Activated B cell treated with CpG ODN at 0.5 μM for 24 hours (primary cell): ENCODE measurements at places on chromosomes 7 and 10.

- no peak for DNase-seq
Observed at GRCh38 chr10:17154116-17154515, 24.5 kb upstream of the CUBN start.

DNA sequence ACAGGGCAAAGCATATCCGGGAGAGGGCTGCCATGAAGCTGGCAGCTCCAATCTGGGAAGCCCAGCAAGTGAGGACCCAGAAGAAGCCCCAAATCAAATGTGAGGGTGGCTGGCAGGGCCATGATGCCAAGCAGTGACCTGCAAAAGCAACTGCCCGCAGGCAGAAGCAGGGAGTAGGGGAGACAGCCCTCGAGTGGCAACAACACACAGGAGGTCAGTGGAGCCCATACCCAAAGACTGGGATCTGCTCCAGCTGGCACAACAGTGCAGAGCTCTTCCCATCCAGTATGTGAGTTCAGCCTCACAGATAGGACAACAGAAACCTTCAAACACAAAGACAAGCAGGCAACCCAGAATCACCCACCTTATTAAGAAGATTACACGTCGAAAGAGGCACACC, 45.0 kb downstream of the GRID1 start:
- no peak for DNase-seq

- DNase-seq: no peak
Observed at GRCh38 chr10:133421336-133422222, 2.8 kb downstream of the SPRN start.

DNA sequence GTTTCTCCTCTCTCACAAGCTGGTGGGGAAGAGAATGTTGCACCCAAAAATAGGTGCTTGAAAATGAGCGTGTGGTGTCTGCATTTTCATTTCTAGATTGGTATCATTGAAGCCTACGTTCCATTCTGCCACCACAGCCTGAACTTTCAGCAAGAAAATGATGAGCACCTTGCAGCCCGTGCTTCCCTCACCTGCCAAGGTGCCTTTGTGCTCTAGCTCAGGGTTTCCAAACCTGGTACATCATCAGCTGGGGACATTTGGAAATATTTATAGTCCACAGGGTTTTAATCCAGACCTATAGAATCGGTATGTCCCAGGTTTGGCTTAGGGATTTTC, 701.2 kb downstream of the AUTS2 start:
- no peak for DNase-seq

GRCh38 chr10:55491712-55492111, 690.7 kb upstream of the PCDH15 start:
- no peak for DNase-seq

DNA sequence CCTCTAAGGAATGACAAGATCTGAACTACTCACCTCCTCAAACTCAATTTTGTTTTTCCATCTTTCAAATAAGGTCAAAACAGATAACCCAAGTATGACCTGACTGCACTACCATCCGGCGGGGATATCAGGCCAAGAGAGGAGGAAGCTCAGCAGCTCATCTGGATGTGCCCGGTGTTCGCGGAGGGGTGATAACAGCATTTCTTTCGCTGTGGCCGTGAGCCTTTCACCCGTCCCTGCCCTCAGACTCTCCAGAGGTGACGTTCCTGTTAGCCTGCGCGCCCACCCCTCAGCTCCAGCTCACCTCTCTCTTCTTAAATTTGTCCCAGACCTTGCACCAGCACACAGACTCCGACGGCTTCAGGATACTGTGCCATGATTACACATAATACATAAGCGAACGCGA, 526 bp downstream of the ZNF248 start:
- DNase-seq: no peak

GRCh38 chr7:151630851-151631569, 111.3 kb upstream of the RHEB start:
- DNase-seq: no peak

DNA sequence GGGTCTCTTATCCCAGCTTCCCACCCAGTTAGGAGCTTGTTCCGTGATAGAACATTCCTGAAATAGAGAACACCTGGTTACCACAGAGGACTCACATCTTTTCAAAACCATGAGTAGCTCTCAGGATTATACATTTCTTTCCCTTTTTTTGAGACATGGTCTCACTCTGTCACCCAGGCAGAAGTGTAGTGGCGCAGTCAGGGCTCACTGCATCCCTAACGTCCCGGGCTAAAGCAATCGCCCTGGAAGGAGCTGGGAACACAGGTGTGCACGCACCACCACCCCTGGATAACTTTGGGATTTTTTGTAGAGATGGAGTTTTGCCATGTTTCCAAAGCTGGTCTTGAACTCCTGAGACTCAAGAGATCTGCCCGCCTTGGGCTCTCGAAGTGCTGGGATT, 144.0 kb downstream of the RNF216 start:
- no peak for DNase-seq

DNA sequence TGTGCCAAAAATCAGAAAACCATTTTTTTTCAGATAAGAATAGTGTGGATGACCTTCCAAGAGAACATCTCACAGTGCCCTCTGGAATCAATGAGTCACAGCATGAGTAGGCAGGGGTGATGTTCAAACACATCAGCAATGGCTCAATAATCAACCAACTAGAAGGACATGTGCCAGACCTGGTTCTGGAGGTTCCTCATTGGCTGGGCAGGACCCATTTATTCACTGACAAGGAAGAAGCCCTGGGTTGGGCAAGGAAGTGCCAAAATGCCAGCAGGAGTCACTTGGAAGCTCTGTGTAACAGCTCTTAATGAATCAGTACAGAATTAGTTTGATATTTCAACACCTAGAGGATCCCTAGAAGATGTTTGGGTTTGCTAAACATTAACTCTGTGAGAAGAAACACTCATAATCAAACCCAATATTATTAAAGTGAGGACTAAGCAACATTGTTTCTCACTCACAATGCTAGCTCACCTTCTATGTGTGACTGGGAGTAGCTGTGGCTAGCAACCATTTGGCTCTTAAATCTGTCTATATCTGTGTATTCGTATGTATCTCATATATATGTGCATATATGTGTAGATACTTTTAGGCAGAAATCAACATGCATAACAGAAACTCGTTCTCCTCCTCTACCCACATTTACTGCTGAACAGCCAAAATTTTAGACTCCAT, 72.3 kb upstream of the APBB1IP start:
- no peak for DNase-seq

DNA sequence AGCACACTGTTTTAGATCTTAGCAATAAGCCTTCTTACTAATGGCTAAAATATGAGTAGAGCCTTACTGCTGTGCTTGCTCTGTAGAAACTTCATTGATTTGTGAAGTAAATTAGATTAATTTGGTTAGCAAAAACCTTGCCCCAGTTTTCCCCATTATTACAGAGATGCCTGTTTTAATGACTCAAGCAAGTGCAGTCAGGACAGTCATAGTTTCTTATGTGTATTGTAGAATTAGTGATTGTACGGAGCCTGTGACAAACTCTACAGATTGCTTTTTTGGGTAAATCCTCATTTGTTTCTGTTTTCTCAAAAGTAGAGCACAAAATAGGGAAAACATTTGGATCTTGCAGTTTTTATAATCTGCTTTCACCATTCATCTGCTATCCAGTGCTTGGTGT, 7.0 kb downstream of the TAX1BP1 start:
- DNase-seq: no peak

DNA sequence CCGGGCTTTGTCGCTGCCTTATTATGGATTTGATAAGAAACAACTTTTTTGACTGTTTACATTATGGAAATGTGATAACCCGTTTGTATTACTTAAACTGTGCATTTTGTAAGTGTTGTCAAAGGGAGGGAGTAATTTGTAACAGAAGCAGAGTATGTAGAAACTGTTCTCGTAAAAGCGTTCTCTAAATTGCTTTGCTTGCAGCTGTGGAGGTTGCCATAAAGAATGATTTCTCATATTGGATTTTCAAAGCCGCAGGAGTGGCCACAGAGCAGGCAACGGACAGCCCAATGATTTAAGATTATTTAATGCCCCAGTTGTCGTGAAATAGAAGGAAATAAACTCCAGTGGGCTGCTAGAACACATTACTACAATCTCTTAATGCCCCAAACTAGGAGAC, 114.0 kb upstream of the INSYN2A start:
- no peak for DNase-seq

GRCh38 chr10:71857934-71858890, 7.2 kb upstream of the PSAP start:
- DNase-seq: no peak

GRCh38 chr7:136230210-136230609, 253.1 kb upstream of the MTPN start:
- no peak for DNase-seq

DNA sequence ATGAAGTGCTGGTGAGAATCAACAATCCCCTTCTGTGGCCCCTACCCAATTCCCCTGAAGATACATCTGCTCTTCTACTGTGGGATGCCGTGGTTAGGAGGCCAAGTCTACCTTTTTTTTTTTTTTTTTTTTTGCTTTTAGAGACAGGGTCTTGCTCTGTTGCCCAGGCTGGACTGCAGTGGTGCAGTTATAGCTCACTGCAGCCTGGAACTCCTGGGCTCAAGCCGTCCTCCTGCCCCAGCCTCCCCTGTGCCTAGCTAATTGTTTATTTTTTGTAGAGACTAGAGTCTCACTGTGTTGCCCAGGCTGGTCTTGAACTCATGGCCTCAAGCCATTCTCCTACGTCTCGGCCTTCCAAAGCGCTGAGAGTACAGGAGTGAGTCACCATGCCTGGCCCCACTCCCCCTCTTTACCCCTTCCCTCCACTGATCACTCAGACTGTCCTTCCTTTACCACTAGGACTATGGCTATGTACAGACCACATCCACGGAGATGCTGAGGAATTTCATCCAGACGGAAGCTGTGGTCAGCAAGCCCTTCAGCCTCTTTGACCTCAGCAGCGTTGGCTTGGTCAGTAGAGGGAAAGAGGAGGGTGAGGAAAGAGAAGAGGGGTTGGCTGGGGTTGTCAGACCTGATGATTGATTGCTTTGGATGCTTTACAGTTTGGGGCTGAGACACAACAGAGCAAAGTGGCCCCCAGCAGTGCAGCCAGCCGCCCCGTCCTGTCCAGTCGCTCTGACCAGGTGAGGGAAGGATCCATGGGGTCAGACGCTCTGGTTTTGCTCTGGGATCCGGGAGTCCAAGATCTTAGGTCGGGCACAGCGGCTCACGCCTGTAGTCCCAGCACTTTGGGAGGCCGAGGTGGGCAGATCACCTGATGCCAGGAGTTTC, 1.8 kb downstream of the AP4M1 start:
- no peak for DNase-seq

DNA sequence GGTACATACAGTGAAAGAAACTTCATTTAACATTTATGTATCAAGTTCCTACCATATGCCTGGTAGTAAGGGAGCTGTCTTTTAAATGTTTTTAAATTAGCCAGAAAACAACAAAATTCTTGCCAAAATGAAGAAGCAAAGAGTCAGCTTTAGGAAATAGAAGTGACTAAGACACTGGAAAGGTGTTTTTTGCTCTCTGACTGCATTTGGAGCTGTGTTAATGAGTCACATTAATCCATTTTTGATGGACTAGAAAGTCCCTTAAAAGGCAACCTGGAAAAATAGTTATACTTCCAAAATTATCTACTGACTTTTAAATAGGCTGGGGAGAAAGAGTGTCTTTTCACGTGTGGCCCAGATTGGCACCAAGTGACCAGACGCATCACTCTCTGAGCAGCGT, 3.9 kb upstream of the COL17A1 start:
- no peak for DNase-seq
